ENCODE measurements at places on chromosomes 11 and 22. TPM values are rescaled to one million over a fixed set of nuclear protein-coding genes. Genes with fewer than 3 reads are reported as not detected.

OR5M8 gene
- total RNA-seq, result not detected

INS gene
- not detected for total RNA-seq

SLC22A6 gene
- total RNA-seq, result not detected

TEX12 gene
- 0.28 TPM for total RNA-seq

DDX17 gene
- total RNA-seq, result 372 TPM

C11orf98 gene
- 43.3 TPM for total RNA-seq

MYRF gene
- under 0.01 TPM for total RNA-seq

LRRC74B gene
- total RNA-seq, result not detected

SYNGR1 gene
- total RNA-seq, result 19.5 TPM

GAL gene
- total RNA-seq, result not detected

ARHGAP42 gene
- total RNA-seq, result 10.5 TPM

MUC2 gene
- not detected for total RNA-seq

PRR5L gene
- total RNA-seq, result 6.3 TPM

GGTLC2 gene
- not detected for total RNA-seq

CADM1 gene
- total RNA-seq, result 2.1 TPM

SLC17A6 gene
- not detected for total RNA-seq

MOGAT2 gene
- total RNA-seq, result not detected

CECR2 gene
- under 0.01 TPM for total RNA-seq

OR8U1 gene
- total RNA-seq, result not detected

SCGB1D2 gene
- not detected for total RNA-seq

MS4A4A gene
- total RNA-seq, result not detected

SOX10 gene
- not detected for total RNA-seq

IFITM2 gene
- total RNA-seq, result 57.8 TPM

C11orf16 gene
- not detected for total RNA-seq

NXPE4 gene
- not detected for total RNA-seq

RAB36 gene
- 2.4 TPM for total RNA-seq

MMP12 gene
- total RNA-seq, result 0.28 TPM

OR56A1 gene
- not detected for total RNA-seq

ART5 gene
- not detected for total RNA-seq

SMIM35 gene
- not detected for total RNA-seq

CHRDL2 gene
- total RNA-seq, result 0.14 TPM

KRTAP5-7 gene
- not detected for total RNA-seq

RAG2 gene
- not detected for total RNA-seq

POTEH gene
- total RNA-seq, result not detected

GLB1L2 gene
- total RNA-seq, result 0.18 TPM

OR10D3 gene
- not detected for total RNA-seq

PNPLA3 gene
- 4.5 TPM for total RNA-seq

APOA1 gene
- 1.4 TPM for total RNA-seq

JHY gene
- total RNA-seq, result 1.7 TPM

PNPLA5 gene
- total RNA-seq, result not detected

SLCO2B1 gene
- 0.65 TPM for total RNA-seq

EHD1 gene
- 54.9 TPM for total RNA-seq

TUBA8 gene
- 0.43 TPM for total RNA-seq

KRTAP5-8 gene
- not detected for total RNA-seq

APOL3 gene
- total RNA-seq, result 14.0 TPM

GLYAT gene
- total RNA-seq, result not detected

CTSW gene
- total RNA-seq, result not detected

DMC1 gene
- total RNA-seq, result 2.7 TPM
